Activated T-helper 1 cell treated with anti-CD3 and anti-CD28 coated beads, Interleukin-12 subunit alpha, Interleukin-12 subunit beta, Interleukin-2, Interleukin-4 antibody, amounts not matched to agents 30 ng/mL and 10 ng/mL and 1 ng/mL, durations not matched to agents 14 hours and 24 hours and 36 hours (primary cell): ENCODE measurements at places on chromosomes 16 and 17. TPM values are rescaled to one million over a fixed set of nuclear protein-coding genes. Genes with fewer than 3 reads are reported as not detected.
A peak's percentile ranks its signal among the peaks of the same experiment; 100 is the strongest.

CA10 gene
- total RNA-seq: not detected in 2 replicates

MAP2K6 gene
- 0.88 and 1.7 TPM in 2 replicates for total RNA-seq

BOLA2 gene
- total RNA-seq: 20.8 and 22.0 TPM in 2 replicates

PROCA1 gene
- 4.4 and 5.2 TPM in 2 replicates for total RNA-seq

CCL16 gene
- not detected in 2 replicates for total RNA-seq

PLXDC1 gene
- total RNA-seq: 0.60 TPM in 1 of 2 replicates, not detected in the other

REXO5 gene
- total RNA-seq: 7.7 and 8.3 TPM in 2 replicates

JPH3 gene
- 0.15 TPM in 1 of 2 replicates, not detected in the other for total RNA-seq

DPEP1 gene
- total RNA-seq: not detected in 2 replicates

DNA sequence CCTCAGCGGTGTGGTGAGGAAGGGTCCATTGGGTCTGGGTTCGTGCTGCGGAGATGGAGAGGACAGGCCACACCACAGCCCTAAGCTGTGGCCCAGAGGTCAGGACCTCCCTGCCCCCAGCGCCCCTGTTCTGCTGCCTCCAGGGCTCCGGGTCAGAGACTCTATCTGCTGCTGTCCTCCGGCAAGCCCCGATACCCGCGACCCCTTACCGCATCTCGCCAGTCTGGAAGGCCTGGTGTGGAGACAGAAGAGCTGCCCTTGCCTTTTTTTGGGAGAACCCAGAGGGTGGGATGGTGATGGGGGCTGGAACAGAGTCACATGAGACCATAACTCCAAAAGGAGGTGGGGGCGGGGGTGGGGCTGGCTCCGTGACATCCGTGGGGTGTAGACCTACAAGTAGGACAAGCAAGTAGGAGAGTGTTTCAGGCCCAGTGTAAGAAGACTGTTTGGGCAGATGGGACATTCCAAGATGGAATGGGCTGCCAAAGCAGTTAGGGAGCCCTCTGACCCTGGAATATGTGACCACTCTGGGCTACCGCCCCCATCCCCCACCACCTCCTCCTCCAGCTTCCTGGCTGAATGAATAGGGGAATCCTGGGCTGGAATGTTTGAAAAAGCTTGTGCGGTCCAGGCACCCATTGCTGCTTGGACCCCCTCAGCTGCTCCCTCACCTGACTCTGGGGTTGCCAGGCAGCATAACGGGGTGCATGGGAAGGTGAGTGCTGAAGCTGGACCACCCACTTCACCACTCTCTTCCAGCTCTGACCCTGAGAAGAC lies 1.4 kb downstream of the XYLT2 start:
- H3K27ac ChIP-seq: peak overlapping the region; percentile 68
- DNase-seq: no peak

DNA sequence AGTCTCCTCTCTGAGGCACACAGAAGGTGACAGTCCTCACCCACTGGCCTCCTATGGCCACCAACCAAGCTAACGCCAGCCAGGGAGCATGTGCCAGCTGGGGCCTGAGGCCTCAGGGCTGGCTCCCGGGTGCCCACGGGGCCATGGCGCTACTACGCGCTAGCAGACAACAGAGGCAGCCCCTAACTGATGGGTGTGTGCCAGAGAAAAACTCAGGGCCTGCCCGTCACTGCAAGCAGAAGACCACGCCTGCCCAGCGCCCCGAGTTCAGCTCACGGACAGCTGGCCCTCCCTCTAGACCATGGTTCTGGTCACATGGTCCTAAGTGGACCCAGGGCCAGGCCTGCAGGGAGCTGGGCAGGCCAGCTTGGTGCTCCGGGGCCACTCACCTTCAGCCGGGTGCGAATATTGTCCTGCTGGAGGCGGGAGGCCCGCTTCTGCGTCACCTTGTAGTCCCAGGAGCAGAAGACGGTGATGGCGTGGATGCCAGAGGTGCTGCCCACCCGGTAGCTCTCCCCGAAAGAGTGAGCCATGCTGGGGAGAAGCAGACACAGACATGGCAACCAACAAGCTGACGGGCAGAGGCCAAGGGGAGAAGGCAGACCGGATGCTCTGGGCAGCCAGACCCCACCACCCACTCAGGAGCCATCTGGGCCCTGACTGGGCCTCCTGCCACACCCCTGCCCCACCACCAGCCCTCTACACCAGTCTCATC lies 6.2 kb downstream of the TMC6 start:
- H3K36me3 ChIP-seq: peaks cover 46% of the 10 kb centered on the region
- DNase-seq: no peak
- H3K4me1 ChIP-seq: peaks cover 46% of the 10 kb centered on the region
- H3K4me3 ChIP-seq: peak overlapping the region; percentile 73
- H3K27me3 ChIP-seq: no peaks in the 10 kb centered on the region

DNA sequence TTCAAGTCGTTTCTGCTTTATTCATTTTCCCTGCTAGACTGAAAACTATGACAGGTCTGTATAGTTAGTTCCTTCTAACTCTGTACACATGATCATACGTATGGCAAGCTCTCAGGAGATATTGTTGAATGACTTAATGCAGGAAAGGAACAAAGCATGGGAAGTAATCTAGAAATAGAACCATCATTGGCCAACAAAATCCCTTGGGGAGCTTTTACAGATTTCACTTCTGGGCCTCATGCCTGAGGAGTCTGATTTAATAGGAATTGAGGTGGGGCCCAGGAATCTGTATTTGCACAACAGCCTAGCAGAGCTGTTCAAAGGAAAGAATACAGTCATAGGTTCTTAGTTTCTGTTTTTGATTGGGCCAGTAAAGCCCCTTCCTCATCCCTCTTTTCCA lies 229.2 kb downstream of the MAP2K6 start:
- H3K27ac ChIP-seq: no peak overlapping the region
- H3K36me3 ChIP-seq: no peaks in the 10 kb centered on the region
- no peak overlapping the region for H3K4me3 ChIP-seq
- no peak for DNase-seq
- no peaks in the 10 kb centered on the region for H3K27me3 ChIP-seq

GRCh38 chr17:77445760-77446532 lies 305.2 kb downstream of the SEC14L1 start:
- peak overlapping the region; percentile 79 for H3K4me3 ChIP-seq
- DNase-seq: peak; percentile 62
- peak overlapping the region; percentile 97 for H3K27ac ChIP-seq
- H3K27me3 ChIP-seq: no peaks in the 10 kb centered on the region
- peaks cover 7% of the 10 kb centered on the region for H3K36me3 ChIP-seq
- H3K4me1 ChIP-seq: peaks cover 85% of the 10 kb centered on the region

- no peak for DNase-seq
- H3K27ac ChIP-seq: no peak overlapping the region
- no peaks in the 10 kb centered on the region for H3K4me1 ChIP-seq
- H3K4me3 ChIP-seq: no peak overlapping the region
- no peaks in the 10 kb centered on the region for H3K36me3 ChIP-seq
Observed at GRCh38 chr16:78183437-78184237, 84.2 kb downstream of the WWOX start.

- H3K36me3 ChIP-seq: no peaks in the 10 kb centered on the region
- H3K4me3 ChIP-seq: no peak overlapping the region
- peaks cover 16% of the 10 kb centered on the region for H3K4me1 ChIP-seq
- H3K27me3 ChIP-seq: no peaks in the 10 kb centered on the region
- no peak overlapping the region for H3K27ac ChIP-seq
Observed at GRCh38 chr17:47990962-47991731, 20.2 kb downstream of the CDK5RAP3 start.

DNA sequence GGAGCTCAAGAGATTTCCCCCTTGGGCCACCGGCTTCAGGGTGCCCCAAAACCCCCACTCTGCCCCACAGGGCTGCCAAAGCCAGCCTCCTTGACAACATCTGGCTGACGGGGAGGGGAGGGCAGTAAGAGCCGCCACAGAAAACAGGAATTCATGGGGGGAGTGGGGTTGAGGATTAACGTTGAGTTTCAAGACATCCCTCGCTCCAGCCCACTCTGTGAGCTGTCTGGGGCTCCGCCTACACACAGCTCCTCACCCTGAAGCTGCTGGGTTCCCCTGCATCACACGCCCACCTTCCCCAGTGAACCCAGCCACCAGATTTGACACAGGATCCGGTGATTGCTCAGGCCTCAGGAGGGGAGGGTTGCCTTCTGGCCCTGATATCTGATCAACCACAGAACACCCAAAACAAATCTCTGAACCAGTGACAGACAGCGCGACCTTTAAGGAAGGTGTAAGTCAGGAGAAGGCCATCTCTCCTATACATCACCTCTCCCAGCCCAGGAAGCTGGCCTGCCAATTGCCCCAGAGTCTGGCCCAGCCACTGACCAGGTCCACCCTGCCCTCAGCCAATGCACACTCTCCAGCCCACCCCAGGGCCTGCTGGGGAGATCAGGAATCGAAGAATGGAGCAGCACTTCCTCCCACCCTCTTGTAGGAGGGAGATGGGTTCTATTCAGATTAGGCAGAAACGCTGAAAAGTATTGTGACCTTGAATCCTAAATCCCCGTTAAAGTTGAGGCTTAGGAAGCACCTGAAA lies 132.1 kb downstream of the CLEC16A start:
- peak overlapping the region; percentile 90 for H3K27ac ChIP-seq
- peaks cover 2% of the 10 kb centered on the region for H3K27me3 ChIP-seq
- peak; percentile 36 for DNase-seq
- H3K4me1 ChIP-seq: peaks cover 94% of the 10 kb centered on the region
- H3K4me3 ChIP-seq: peak overlapping the region; percentile 48
- H3K36me3 ChIP-seq: peaks cover 42% of the 10 kb centered on the region

DNA sequence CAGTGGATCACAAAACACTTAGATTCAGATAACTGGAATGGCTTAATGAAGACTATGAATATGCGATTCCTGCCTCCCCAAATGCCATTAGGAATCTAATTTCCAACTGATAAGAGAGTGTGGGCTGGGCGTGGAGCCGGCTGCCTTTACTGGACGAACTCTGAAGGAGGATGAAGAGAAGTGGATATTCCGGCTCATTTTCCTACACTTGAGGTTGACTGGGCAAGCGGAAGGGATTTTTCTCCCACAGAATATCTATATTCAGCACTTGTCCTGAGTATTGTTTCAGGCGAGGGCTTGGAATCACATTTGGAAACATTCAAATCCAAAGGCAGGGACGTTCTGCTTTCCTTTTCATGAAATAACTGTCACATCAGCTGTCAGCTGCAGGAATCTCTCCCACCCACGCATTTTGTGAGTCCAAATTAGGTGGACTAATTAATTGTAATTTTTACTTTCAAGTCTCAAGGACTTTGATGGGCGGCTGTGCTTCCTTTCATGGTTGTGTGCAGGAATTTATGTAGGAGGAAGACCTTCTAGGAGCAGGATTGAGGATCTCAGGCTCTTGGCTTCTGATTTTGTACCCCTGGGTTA lies 138.5 kb downstream of the PITPNC1 start:
- no peaks in the 10 kb centered on the region for H3K27me3 ChIP-seq
- no peak for DNase-seq
- H3K36me3 ChIP-seq: peaks cover 2% of the 10 kb centered on the region
- no peak overlapping the region for H3K4me3 ChIP-seq

- peak; percentile 83 for DNase-seq
- peaks cover 88% of the 10 kb centered on the region for H3K4me1 ChIP-seq
- peaks cover 33% of the 10 kb centered on the region for H3K36me3 ChIP-seq
Observed at GRCh38 chr17:77404812-77405581, 264.2 kb downstream of the SEC14L1 start.

- peak; percentile 25 for DNase-seq
- H3K4me3 ChIP-seq: no peak overlapping the region
- H3K27me3 ChIP-seq: peaks cover 2% of the 10 kb centered on the region
- H3K4me1 ChIP-seq: no peaks in the 10 kb centered on the region
- no peaks in the 10 kb centered on the region for H3K36me3 ChIP-seq
Observed at GRCh38 chr17:60435244-60436167, 13.2 kb downstream of the CHCT1 start.

- H3K27ac ChIP-seq: peak overlapping the region; percentile 78
- H3K27me3 ChIP-seq: no peaks in the 10 kb centered on the region
- H3K4me1 ChIP-seq: peaks cover 79% of the 10 kb centered on the region
- no peak for DNase-seq
- peaks cover 14% of the 10 kb centered on the region for H3K36me3 ChIP-seq
Observed at GRCh38 chr16:68093816-68094613, 8.8 kb downstream of the NFATC3 start.

DNA sequence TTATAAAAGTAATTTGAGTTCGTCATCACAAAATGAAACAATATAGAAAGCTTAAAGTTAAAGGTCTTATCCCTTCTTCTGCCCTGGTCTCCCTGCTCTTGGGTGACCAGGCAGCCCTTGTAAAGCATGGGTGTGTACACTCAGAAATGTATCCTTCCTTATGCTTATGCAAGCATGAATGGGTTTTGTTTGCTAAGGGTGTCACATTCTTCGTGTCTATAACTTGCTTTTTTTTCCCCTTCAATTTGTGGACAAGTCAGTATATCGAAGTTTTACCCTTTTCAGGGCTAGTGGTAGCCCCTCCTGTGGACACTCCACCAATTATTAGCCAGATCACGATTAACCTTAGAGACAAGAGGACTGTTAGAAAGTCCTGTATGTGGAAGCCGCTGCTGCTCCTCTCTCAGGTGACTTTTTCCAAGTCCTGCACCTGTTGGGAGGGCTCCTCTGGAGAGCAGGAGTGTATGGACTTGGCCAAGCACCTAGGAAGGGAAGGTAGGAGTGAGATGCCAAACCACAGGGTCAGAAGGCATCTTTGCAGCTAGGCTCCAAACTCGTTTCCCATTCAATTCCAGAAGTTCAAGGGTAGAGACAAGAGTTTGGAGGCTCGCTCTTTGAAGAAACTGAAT lies 50.9 kb downstream of the LDHD start:
- peaks cover 18% of the 10 kb centered on the region for H3K36me3 ChIP-seq
- no peaks in the 10 kb centered on the region for H3K27me3 ChIP-seq
- peak overlapping the region; percentile 85 for H3K27ac ChIP-seq
- DNase-seq: no peak
- peak overlapping the region; percentile 70 for H3K4me3 ChIP-seq

DNA sequence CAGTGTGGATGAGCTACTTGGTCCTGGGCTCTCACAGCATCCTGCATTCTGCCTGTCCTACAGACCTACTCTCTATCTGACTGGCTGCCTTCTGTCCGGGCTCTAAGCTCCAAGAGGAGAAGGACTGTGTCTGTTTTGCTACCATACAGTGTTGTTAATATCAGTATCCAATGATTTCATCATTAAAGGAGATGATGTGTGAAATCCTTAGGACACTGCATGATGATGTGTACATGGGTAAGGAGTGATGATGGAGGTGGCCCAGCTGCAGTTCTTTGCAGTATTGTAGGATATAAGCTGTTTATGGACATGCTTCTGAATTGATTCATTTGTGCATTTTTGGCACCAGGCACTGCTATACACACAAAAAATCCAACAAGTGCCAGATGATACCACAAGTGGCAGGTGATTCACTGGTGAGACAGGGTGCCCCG lies 536.9 kb upstream of the CDH11 start:
- H3K27me3 ChIP-seq: no peaks in the 10 kb centered on the region
- H3K27ac ChIP-seq: no peak overlapping the region
- H3K4me3 ChIP-seq: no peak overlapping the region
- no peaks in the 10 kb centered on the region for H3K4me1 ChIP-seq

GRCh38 chr17:75931062-75931461 lies 9.8 kb downstream of the FBF1 start:
- H3K4me3 ChIP-seq: no peak overlapping the region
- H3K27me3 ChIP-seq: no peaks in the 10 kb centered on the region
- no peak for DNase-seq

GRCh38 chr16:11583166-11583565 lies 3.6 kb downstream of the LITAF start:
- peak overlapping the region; percentile 92 for H3K27ac ChIP-seq
- no peaks in the 10 kb centered on the region for H3K27me3 ChIP-seq
- peak overlapping the region; percentile 84 for H3K4me3 ChIP-seq
- peaks cover 69% of the 10 kb centered on the region for H3K4me1 ChIP-seq

- no peaks in the 10 kb centered on the region for H3K27me3 ChIP-seq
- no peak for DNase-seq
- H3K27ac ChIP-seq: peak overlapping the region; percentile 99
- peaks cover 52% of the 10 kb centered on the region for H3K4me1 ChIP-seq
Observed at GRCh38 chr17:58007781-58008706, 998 bp upstream of the SRSF1 start.

GRCh38 chr17:56176091-56176490 lies 22.8 kb downstream of the ANKFN1 start:
- DNase-seq: no peak
- no peaks in the 10 kb centered on the region for H3K4me1 ChIP-seq
- H3K27ac ChIP-seq: no peak overlapping the region
- no peak overlapping the region for H3K4me3 ChIP-seq
